Colonic mucosa (tissue), 4 donors: ENCODE measurements at places on chromosomes 2 and 18. TPM values are rescaled to one million over a fixed set of nuclear protein-coding genes. Genes with fewer than 3 reads are reported as not detected.

SERPINB12 gene
- not detected for total RNA-seq

DNA sequence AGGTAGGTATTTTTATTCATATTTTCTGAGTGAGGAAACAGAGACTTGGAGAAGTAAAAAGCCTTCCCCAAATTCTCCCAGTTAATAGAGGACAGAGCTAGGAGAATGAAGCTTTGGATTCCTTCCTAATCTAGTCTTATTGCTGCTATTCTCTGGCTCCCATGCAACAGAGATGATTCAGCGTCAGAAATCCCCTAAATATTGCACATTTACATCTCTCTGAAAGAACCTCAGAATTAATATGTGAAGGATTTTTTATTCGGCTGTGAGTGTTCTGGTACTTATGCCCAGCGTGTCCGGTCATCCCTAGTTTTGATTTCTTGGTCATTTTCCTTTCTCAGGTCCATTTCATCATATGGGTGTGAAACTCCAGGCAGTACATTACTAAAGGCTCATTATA lies 91.2 kb upstream of the SESTD1 start:
- no peaks in the 10 kb centered on the region for H3K27me3 ChIP-seq
- no peak for DNase-seq
- H3K4me1 ChIP-seq = no peaks in the 10 kb centered on the region
- no peak overlapping the region for H3K27ac ChIP-seq
- H3K4me3 ChIP-seq = no peak overlapping the region

DNA sequence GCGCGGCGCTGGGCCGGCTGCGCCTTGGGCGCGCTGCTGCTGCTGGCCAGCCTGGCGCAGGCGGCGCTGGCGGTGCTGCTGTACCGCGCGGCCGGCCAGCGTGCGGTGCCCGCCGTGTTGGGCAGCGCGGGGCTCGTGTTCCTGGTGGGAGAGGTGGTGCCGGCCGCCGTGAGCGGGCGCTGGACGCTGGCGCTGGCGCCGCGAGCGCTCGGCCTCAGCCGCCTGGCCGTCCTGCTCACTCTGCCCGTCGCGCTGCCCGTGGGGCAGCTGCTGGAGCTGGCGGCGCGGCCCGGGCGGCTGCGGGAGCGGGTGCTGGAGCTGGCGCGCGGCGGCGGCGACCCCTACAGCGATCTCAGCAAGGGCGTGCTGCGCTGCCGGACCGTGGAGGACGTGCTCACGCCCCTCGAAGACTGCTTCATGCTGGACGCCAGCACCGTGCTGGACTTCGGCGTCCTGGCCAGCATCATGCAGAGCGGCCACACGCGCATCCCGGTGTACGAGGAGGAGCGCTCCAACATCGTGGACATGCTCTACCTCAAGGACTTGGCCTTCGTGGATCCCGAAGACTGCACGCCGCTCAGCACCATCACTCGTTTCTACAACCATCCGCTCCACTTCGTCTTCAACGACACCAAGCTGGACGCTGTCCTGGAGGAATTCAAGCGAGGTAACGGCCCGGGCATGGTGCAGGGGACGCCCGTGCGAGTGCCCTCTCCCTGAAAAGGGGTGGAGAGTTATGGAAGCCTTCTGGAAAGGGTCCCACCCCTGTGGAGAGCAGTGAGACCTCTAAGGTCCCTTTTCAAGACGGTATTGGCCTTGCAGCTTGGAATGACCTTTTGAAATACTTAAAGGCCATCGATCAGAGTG lies 1.0 kb downstream of the CNNM3 start:
- DNase-seq = no peak
- H3K4me3 ChIP-seq = peak overlapping the region; percentile 69
- H3K27ac ChIP-seq = no peak overlapping the region
- H3K4me1 ChIP-seq = peaks cover 28% of the 10 kb centered on the region

- H3K27me3 ChIP-seq = no peaks in the 10 kb centered on the region
- no peak for DNase-seq
- H3K4me3 ChIP-seq = no peak overlapping the region
Observed at GRCh38 chr2:30218338-30218713, 13.0 kb upstream of the LBH start.

IER3IP1 gene
- 14.5 TPM for total RNA-seq

CD28 gene
- total RNA-seq = 1.5 TPM

CCDC74A gene
- total RNA-seq = 4.1 TPM

GRCh38 chr2:68388772-68389171 lies 23.7 kb downstream of the PLEK start:
- DNase-seq = no peak
- H3K4me3 ChIP-seq = no peak overlapping the region
- no peak overlapping the region for H3K27ac ChIP-seq
- no peaks in the 10 kb centered on the region for H3K4me1 ChIP-seq
- no peaks in the 10 kb centered on the region for H3K27me3 ChIP-seq
- no peaks in the 10 kb centered on the region for H3K36me3 ChIP-seq

DNA sequence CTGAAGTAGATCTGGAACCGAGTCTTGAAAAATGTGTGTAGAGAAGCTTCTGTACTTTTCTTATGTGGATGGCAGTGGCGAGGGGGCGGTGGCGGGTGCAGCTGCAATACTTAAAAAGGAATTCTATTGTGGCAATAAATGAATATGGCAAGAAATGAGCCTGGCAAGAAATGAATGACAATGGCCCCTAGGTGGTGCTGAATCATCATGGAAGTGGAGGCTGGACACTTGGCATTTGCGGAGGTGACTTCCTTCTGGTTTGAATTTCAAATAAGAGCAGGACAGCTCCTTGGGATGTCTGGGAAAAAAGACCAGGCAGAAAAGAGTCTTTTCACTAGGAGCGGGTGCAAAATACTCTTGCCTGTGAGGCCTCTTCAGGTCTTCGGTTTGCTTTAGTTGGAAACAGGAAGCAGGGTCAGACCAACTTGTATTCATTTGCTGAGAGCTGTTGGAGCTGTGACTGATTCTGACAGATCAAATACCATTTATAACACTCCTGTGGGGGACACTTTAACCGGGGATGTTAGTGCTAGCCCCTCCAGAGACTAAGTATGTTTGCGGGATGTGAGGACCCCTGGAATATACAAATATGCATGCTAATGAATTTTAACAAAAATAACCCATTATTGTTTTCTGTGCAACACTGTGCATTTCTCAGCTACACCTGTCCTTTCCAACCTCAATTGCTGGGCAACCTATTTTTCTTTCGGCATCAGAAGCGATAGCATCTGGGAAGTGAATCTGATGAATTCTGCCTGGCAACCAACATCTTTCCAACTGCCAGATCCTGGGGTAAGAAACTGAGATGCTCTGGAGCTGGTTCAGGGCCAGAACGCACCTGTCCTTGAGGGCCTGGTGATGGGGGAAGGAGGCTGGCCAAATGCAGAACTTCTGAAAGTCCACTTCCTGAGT lies 35.4 kb downstream of the FASTKD2 start:
- DNase-seq = peak; percentile 56
- no peaks in the 10 kb centered on the region for H3K27me3 ChIP-seq
- no peak overlapping the region for H3K27ac ChIP-seq
- H3K4me1 ChIP-seq = no peaks in the 10 kb centered on the region
- no peaks in the 10 kb centered on the region for H3K36me3 ChIP-seq
- H3K4me3 ChIP-seq = no peak overlapping the region

DLGAP1 gene
- 0.50 TPM for total RNA-seq

DNA sequence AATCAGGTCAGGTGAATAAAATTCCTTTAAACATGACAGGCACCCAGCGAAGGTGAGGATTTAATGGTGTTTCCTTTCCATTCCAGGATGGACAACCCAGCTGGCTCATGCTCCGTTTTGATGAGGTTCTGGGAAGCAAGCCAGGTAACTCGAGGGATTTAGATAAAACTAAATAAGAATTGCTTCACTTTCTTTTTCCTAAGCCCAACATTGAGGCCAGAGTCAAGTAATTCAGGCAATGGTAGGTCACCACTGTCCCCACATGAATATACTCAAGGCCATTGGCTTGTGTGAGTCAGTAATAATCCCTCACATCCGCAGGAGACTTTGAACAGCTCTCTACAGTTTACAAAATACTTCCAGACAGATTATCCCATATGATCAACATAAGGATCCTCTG lies 16.2 kb upstream of the LRATD1 start:
- H3K27ac ChIP-seq = no peak overlapping the region
- no peaks in the 10 kb centered on the region for H3K27me3 ChIP-seq
- H3K4me1 ChIP-seq = no peaks in the 10 kb centered on the region

DNA sequence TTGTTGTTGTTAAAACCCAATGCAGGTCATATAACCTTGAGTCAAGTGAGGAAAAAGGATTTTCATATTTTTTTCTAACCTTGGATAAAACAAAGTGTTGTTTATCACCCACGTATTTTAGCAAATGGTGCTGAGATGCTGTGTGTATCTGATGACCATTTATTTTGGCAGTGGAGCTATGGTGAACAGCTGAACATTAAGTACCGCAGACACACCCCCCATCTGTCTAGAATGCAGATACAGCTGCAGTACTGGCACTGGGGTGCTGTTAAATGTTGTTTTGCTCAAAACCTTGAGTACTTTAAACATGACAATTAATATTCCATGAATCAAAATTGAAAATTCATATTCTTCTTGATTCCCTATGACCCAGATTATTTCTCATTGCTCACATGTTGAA lies 773.3 kb upstream of the SLC39A10 start:
- no peak overlapping the region for H3K27ac ChIP-seq
- H3K4me3 ChIP-seq = no peak overlapping the region
- H3K4me1 ChIP-seq = no peaks in the 10 kb centered on the region
- no peak for DNase-seq
- H3K36me3 ChIP-seq = no peaks in the 10 kb centered on the region
- H3K27me3 ChIP-seq = no peaks in the 10 kb centered on the region

LRATD1 gene
- 200 TPM for total RNA-seq

GALNT5 gene
- total RNA-seq = 56.3 TPM

DNA sequence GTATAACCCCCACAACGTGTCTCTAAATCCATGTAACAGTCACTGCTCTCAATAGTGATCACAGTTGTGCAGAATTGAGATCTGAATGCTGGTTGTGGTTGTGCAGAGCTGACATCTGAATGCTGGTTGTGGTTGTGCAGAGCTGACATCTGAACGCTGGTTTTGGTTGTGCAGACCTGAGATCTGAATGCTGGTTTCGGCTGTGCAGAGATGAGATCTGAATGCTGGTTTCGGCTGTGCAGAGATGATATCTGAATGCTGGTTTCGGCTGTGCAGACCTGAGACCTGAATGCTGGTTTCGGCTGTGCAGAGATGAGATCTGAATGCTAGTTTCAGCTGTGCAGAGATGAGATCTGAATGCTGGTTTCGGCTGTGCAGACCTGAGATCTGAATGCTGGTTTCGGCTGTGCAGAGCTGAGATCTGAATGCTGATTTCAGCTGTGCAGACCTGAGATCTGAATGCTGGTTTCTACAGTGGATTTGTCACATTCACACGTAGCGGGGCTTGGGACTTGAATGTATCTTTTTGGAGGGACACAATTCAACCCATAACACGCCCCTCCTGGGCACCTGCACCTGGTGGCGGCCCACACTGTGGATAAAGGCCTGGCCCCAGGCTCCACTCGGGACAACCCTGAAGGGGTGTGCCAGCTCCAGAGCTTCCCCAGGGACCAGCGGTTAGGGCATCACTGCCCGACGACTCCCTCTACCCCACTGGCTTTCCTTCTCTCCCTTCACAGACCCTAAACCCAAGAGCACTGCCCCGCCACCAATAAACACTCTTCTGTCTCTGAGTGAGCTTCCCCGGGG lies 51.1 kb upstream of the SLC66A3 start:
- no peak overlapping the region for H3K4me3 ChIP-seq
- no peak for DNase-seq
- H3K4me1 ChIP-seq = no peaks in the 10 kb centered on the region
- H3K27ac ChIP-seq = no peak overlapping the region
- no peaks in the 10 kb centered on the region for H3K36me3 ChIP-seq

DNA sequence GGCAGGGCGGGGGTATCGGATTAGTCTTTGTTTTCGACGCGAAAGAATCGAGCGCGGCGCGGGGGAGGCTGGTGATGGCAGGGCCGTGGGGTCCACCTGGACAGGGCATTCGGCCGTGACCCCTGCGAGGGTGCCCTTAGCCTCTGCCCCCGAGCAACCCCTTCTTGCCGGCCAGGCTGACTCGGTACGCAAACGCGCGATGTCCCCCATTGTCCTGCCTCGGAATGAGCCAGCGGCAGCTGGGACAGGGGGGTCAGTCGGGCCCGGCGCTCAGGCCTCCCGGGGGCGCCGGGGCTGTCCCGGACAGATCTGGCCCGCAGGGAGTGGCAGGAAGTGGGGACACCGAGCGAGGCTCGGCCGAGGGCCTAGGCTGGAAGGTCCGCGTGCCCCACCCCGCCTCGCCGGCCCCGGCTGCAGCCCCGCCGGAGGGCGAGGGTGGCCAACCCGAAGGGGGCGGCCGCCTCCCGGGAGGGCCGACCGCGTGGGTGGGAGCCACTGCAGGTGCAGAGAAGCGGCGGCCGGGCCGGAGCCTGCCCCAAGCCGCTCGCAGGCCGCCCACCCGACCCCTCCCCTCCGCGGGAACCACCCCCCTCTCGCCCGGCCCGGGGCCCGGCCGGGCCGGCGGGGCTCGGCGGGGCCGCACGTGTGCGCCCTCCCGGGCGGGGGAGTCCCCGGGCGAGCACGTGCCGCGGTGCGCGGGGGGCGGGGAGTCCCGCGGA lies at the start of gene TET3:
TSS of gene TET3 (plus strand) at position 708 of the 719 bp plus-strand sequence. CDS start 1,494 bp downstream, outside the sequence.
- peak within 1 kb of the TSS; percentile 52 for H3K4me3 ChIP-seq
- no peaks in the 10 kb centered on the region for H3K27me3 ChIP-seq
- DNase-seq = peak; percentile 62
- H3K27ac ChIP-seq = peak within 1 kb of the TSS; percentile 97
- no peaks in the 10 kb centered on the region for H3K36me3 ChIP-seq

DNA sequence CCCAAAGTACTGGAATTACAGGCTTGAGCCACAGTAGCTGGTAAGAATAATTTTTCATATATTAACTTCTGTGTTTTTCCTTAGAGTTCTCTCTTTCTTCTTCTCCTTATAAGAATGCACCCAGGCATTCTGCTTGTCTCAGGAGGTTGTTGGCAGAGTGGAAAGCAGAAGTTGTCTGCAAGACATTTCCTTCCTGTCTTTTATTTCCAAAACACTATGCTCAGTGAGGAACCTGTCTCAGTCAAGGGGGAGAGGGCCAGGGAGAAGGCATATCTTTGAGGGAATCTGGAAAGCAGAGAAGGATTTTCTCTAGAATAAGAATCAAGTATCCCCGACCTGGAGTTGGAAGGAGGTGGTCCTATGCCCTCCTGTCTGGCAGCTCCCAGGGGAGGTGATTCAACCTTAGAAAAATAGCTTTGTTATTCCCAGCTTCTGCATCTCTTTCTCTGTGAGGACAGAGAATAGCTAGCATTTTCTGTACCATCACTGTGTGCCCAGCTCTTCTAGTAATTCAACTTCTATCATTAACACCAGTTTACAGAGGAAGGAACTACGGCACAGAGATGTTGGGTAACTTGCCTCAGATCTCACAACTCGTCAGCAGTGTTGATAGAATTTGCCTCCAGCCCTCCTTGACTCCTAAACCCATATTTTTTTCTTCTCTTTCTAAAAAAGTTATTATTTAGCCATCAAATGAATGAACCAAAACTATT lies 3.8 kb upstream of the LPIN2 start:
- DNase-seq = no peak
- H3K36me3 ChIP-seq = no peaks in the 10 kb centered on the region
- no peak overlapping the region for H3K4me3 ChIP-seq
- H3K27me3 ChIP-seq = no peaks in the 10 kb centered on the region
- H3K4me1 ChIP-seq = no peaks in the 10 kb centered on the region
- peak overlapping the region; percentile 44 for H3K27ac ChIP-seq
